Liver (tissue), 10 donors: ENCODE measurements at places on chromosomes 7 and 10.
A peak's percentile ranks its signal among the peaks of the same experiment; 100 is the strongest.

DNA sequence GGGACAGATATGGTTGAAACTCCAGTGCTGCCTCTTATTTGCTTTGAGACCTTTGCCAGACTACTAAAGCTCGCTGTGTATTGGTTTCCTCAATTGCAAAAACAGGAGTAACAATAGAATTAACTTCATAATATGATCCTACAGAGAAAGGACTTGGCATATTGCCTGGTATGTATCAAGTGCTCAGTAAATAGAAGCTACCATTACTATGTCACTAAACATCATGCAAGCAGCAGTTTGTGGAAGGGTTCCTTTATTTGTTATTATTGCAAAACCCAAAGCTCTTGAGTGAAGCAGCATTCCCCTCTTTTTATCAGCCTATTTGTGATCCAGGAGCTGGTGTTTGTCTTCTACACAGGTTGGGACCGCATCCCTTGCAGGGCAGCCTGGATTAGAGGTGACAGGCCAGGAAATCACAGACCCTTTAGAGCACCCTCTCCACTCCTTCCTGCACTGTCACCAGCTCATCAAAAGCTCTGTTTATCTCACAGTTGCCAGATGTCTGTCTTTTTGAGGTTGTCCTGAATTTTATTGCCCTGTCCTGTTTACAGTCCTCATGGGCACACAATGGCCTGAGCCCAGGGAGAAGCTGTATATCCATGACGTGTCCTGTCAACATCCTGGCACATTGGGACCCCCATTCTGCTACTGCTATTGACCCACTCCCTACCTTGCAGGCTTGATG is 121.5 kb downstream of the SNX10 start:
- no peak for DNase-seq

- DNase-seq, result no peak
These were observed 509.4 kb downstream of the PTPRN2 start for GRCh38 chr7:158077934-158078910.

DNA sequence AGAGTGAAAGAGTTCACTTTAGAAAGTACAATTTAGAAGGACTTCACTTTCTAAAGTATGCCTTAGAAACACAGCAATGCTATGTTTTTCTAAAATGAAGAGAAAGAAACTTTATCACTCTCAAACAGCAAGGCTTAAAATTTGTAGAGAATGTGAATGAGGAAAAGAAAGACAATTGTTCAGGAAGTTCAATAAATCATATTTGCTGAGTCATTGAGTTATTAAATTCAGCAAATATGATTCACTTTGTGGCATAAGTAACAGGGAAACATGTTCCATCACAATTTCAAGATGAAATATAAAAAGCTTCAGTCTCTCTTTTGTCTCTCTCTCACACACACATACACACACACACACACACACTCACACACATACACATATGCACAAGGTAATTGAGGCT is 187.9 kb downstream of the PCDH15 start:
- DNase-seq, result no peak

DNA sequence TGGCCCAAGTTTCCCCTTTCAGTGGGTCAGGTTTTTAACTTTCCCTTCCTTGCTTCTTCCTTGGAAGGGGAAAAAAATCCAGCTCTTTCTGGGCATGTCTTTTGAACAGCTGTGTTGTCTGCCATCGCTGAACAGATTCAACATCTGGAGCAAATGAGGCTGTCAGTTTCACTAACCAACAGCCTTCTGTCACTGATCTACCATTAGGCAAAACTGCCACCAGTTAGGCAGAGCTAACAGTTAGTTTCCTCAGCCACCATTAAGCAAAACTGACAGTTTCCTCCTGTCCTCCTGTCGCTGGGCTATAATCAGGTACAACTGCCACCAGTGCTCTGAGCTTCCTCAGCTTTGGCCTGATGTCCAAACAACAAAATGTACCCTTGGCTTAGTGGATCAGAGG is 81.9 kb downstream of the NPTX2 start:
- no peak for DNase-seq

- no peak for DNase-seq
These were observed 144.6 kb upstream of the COL1A2 start for GRCh38 chr7:94250124-94250523.

DNA sequence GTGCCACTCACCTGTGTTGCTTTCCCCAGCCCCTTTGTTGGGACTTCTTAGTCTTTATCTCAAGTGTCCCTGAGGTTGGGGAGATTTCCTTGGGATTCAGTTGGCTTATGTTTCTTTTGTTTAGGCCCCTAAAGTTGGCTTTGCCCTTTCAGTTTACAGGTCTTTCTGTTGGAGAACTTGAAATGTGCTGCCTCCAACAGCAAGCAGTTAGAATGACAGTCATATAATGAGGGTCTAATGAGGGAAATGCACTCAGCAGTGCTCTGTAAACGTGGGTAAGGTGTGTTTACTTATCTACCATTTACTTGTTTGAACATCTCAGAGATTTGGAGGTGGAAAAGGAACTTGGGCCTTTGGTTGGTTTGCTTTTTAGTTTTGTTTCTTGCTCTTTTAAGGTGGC is 191.4 kb upstream of the STK17A start:
- no peak for DNase-seq

- DNase-seq, result no peak
These were observed 161.0 kb downstream of the RNF216 start for GRCh38 chr7:5620459-5620881.

DNA sequence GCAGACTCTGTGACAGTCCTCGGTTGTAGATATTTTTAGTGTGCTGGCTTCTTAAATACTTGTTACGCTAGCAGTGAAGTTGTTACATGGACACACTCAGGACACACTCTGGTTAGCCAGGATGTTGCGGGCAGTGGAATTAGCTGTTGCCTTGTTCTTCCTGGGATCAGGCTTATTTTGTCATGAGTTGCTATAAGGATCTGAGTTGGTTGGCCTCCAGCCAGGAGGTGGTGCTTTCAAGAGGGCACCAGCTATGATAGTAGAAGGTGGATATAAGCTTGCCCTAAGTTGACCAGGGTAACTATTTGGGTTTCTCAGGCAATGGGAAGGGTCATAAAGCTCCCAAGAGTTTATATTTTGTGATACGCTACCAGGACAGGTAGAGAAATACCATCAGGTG is 150.1 kb upstream of the C1GALT1 start:
- DNase-seq, result no peak

DNA sequence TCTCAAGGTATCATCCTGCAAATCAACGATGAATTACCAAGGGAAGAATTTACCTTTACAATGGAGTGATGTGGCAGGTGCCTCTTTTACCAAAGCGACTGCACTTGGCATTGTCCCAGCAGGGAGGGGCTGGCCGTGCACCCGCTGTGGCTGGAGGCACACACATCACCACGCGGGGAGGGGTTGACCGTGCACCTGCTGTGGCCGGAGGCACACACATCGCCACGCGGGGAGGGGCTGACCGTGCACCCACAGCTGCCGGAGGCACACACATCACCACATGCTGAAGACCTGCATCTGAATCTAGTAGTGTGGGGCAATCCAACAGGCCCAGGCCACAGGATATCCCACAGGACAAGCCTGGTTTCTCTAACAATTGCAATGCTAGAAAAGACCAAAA is 493.5 kb downstream of the DNAJB6 start:
- DNase-seq, result no peak

DNA sequence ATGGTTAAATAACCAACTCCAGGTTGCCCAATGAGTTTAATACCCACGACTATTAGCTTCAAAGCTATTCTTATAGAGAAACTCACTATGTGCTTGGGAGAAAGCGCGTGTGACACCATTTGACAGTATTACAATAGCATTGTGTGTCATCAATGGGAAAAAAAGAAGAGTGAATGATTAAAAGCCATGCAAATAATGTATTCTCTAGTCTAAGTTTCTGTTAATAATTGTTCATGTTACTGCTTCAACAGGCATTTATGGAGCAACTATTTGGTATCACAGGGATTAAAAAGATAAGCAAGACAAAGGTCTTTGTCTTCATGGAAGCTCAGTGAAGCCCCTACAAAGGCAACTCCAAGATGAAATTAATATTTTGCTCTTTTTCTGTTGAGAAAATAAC is 47.2 kb downstream of the CAV1 start:
- no peak for DNase-seq

DNA sequence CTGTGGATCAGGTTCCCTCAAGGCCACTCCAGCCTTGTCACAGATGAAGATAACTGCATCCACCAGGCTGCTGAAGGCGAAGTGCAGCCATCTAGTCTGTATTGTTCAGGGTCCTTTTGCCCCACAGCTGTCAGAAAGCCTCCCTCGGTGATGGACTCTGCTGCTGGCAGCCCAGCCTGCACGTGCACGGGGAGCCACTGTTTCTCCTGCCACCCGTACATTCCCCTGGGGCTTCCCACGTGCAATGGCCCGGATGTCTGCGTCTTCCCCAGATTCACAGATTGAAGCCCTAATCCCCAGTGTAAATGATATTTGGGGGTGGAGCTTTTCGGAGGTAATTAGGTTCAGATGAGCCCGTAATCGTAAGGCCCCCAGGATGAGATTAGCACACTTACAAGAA is 46.6 kb upstream of the VIPR2 start:
- no peak for DNase-seq

DNA sequence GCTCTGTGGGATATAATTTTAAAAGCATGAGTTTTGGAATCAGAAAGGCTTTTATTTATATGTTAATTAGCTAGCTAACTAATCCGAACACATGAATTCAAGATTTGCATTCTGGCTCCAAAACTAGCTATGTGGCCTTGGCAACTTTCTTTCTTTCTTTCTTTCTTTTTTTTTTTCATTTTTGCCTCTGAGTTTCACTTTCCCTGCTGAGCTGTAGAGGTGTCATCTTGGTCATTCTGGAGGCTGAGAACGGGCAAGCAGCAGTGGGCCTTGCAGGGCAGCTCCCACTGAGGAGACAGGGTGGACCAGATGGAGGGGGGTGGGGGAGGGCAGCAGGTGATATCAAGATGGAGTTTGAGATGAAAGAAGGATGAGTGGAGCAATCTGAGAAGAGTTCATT is 24.8 kb upstream of the SFMBT2 start:
- DNase-seq, result no peak

GRCh38 chr7:55054758-55055157 is 35.9 kb downstream of the EGFR start:
- DNase-seq, result no peak

DNA sequence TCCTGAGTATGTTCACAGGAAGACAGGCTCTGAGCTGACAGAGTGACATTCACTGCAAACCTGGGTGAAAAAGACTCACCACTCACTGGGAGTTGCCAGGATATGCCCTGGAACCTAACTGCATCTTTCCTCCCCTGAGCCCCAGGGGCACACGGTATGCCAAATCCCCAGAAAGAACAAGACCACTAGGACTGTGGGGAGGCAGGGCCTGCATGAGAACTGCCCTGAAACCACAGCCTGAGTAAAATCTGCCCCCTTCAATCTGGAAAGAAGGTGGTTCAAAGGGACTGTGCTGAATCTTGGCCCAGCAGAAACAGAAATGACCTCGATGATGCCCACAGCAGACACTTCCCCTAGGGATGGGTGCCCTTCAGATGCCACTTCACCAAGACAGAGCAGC is 6.5 kb downstream of the FAM53B start:
- DNase-seq, result no peak

- no peak for DNase-seq
These were observed 18.9 kb upstream of the MYL7 start for GRCh38 chr7:44159824-44160630.

GRCh38 chr7:75642810-75643486 is 95.8 kb downstream of the HIP1 start:
- DNase-seq, result peak; percentile 43

DNA sequence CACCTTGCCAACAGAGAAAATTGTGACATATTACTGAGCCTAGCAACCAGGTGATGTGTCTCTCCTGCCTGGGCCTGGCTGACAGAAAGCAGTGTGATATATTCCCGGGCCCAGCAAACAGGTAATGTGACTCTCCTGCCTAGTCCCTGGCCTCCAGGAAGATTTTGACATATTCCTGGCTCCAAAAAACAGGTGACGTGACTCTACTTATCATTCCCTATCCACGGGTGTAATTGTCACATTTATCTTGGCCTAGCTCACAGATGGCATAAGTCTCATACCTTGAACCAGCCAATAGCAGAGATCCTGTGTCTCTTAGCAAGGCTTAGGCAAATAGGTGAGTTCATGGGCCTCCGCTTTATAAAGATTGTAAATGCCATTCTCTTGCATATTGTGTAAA is 49.6 kb upstream of the ZNF680 start:
- no peak for DNase-seq

- no peak for DNase-seq
These were observed 210.8 kb downstream of the ADAM12 start for GRCh38 chr10:126177417-126178030.

GRCh38 chr10:121791761-121792160 is 136.1 kb downstream of the ATE1 start:
- no peak for DNase-seq

- DNase-seq, result no peak
These were observed 27.6 kb upstream of the OPTN start for GRCh38 chr10:13072339-13072738.

DNA sequence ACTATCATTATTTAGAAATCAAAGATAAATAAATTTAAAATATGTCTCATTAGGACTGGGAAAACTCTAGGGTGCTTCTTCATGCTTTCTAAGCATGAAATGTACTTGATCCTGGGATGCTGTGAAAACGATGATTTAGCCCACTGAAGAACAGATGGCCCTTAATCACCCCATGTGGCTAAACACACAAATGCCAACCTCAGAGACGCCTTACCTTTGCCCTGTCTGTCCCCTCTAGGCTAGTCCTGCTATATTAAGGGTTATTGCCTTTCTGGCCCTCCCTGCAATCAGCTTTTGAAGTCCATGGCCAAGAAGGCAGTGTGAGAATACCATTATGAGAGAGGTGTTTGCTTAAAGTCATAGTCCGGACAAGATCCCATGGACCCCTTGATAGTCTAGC is 217.2 kb downstream of the TWIST1 start:
- DNase-seq, result no peak

DNA sequence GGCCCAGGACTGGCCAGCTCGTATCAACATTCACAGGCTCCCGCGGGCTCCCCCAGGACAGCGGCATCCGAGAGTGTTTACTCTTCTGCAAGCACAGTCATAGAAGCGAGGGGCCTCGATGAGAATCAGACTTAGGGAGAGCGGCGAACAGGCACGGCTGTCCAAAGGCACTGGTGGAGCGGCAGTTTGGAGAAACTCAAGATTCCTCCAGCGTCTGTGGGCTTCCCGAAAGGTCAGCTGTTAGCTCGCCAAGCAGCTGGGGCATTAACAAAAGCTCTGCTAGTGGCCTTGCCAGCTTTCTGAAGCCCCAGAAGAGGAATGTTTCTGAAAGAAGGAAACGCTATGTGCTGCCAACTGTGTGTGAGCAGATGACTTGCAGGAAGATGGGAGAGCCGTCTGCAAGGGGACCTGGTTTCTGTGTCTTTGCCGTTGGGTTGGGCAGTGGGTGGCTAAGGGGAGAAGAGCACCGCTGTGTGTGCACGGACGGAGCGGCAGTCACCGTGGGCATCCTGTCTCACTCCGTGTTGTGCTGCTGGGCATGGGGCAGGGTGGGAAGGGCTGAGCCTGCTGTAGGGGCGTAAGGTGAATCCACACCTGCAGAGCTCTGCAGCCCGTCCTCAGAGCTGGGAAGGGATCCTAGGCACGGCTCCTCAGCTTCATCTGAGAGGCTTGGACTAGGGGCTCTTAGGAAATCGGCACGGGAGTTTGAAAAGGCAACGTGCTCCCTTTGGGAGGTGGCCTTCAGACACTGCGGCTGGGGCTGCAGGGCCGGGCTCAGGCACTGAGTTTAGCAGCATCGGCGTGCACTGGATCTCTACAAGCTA is 42.1 kb downstream of the AMZ1 start:
- no peak for DNase-seq
